Endothelial cell (in vitro differentiated cells): ENCODE measurements at places on chromosomes 7 and 10.

DNA sequence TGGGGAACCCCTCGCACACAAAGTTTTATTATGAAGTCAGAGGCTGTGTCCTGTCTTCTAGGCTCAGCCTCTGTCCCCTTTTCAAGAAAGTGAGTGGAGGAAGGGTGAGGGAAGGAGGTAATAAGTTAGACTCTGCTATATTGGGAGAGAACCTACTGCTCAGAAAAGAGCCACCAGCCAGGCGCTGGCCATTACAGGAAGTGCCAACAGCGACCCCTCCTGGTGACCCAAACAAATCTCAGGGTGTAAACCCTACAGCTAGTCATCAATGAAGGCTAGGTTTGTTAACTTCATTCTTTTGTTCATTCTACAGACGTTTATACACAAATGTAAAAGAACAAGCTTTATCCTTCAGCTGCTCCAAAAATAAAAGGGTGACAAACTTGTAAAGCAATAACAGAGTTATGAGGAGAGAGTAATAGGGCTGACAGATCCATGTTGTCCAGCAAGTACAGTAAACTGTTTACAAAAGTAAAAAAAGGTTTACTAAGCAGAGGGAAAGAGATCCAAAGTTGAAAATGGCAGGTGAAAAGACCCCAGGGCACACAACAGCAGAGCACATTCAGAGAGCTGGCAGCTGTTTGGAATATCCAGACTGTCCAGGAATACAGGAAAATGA, 82.7 kb downstream of the FAM204A start:
- DNase-seq, result peak; percentile 72

GRCh38 chr10:69880301-69881081, 78.8 kb downstream of the COL13A1 start:
- no peak for DNase-seq

GRCh38 chr10:70478191-70479164, at the start of gene PALD1:
Gene PALD1, plus strand, starts transcription at chr10:70478767. Its CDS starts 47,185 bp downstream, at chr10:70525952.
- DNase-seq, result peak; percentile 77

DNA sequence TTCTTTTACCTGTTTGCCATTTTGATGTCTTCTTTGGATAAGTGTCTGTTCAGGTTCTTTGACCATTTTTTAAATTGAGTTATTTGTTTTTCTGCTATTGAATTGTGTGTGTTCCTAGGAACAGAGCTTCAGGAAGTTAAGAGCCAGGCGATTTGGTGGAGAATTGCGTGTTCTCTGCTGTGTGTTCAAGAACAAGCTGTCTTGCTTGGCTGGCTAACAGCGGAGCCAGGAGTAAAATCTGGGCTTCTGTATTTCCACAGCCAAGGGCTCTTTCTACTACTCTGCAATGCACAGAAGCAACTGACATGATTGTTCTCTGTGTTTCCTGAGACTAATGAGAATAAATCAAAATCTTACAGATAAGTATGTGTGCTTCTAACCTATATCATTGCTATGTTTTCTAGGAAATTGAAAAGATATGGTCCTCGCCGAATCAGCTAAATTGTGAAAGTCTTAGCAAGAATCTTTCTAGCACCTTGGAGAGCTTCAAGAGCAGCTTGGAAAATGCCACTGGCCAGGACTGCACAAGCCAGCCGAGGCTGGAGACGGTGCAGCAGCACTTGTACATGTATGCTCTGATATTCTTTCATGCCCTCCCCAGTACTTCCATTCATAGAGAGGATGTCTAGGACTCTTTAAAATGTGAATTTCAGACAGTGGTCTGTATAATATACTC, 124.2 kb downstream of the ABCA13 start:
- DNase-seq, result no peak

DNA sequence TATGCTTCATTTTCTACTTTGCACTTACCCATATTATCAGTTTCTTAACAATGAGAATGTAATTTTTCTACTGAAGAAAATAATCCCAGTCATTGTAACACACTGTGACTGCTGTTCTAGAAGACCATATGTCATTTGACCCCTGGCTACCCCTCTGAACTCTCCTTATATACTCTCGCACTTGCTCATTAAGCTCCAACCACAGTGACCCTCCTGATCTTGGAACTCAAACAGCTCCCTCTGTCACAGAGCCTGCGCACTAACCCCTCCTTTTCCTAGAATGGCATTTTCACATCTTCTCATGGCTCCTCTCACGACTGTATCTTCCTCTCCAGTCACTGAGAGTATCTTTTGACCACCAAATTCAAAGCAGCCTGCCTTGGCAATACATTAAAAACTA, 169.7 kb downstream of the CACNA2D1 start:
- DNase-seq, result no peak

DNA sequence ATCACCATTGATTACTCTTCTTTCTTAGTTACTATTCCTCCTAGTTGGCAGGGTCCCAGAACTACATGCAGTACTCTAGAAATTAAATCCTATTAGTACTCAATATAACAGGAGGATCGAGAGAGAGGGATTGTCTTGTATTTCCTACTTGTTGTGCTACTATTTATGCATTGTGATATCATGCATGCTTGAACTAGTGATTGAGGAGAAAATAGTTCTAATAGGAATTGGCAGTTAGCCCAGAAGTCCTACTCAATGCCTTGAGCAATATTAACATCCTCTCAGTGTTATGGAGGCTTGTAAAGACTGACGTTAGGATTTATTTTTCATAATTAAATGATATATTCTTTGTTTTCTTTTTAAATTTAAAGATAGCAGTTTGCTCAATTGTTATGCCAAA, 67.4 kb downstream of the FOXP2 start:
- no peak for DNase-seq

- DNase-seq, result peak; percentile 69
These were observed 18.7 kb downstream of the ZNF786 start for GRCh38 chr7:149071641-149072437.

GRCh38 chr10:77533146-77533886, 104.3 kb downstream of the KCNMA1 start:
- DNase-seq, result no peak

DNA sequence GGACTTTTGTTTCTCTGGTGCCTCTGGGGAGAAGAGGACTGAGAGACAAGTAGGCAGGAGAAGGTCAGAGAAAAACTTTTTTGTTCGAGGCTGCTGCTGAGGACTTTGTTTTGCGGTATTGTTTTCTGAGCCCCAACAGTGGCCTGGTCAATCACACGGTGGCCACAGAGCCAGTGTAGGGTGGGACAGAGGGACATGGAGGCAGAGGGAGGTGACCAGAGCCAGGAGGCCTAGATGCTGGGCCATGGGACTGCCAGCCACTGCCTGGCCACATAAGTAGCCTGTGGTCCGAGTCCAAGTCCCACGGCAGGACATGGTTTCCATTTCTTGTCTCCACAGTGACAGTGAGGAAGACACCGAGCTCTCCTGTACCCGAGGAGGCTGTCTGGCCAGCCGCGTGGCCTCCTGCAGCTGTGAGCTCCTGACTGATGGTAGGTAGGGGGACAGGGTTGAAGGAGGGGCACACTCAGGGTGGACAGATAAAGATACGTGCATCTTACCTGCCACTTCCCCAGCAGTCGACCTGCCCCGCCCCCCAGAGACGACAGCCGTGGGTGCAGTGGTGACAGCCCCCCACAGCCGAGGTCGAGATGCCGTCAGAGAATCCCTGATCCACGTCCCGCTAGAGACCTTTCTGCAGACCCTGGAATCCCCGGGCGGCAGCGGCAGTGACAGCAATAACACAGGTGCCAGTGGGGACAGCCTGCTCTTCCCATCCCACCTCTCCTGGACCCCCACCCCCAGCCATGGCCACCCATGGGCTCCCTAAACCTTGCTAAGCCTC, 27.5 kb downstream of the SH2B2 start:
- no peak for DNase-seq

DNA sequence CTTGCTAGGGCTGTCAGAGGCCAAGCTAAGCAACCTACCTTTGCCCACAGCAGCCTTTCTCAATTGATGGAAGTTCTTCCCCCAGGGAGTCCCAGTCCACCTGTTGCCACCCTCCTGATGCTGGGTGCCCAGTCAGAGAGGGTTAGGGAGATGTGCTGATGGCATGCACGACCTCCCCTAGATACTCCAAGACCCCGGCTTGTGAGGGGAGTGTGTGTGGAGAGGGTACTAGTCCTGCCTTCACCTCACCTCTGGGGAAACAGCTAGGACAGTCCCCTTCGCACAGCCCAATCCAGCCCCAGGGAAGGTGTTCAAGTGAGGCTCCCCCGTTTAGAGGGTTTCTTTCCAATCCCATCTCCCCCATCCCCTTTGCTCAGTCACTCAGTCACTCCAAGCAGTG, 1.3 kb upstream of the UNC5B start:
- DNase-seq, result no peak

- no peak for DNase-seq
These were observed 329.9 kb upstream of the CELF2 start for GRCh38 chr10:10687751-10688150.

- DNase-seq, result no peak
These were observed 128.5 kb downstream of the BTAF1 start for GRCh38 chr10:92052088-92052487.

- DNase-seq, result peak; percentile 64
These were observed 4.4 kb upstream of the ABHD11 start for GRCh38 chr7:73742753-73743641.

- no peak for DNase-seq
These were observed 6.3 kb downstream of the TMEM176A start for GRCh38 chr7:150806863-150807262.

GRCh38 chr7:40655426-40655825, 520.6 kb downstream of the SUGCT start:
- no peak for DNase-seq

- DNase-seq, result no peak
These were observed 59.6 kb downstream of the PTPRN2 start for GRCh38 chr7:158527915-158528502.

DNA sequence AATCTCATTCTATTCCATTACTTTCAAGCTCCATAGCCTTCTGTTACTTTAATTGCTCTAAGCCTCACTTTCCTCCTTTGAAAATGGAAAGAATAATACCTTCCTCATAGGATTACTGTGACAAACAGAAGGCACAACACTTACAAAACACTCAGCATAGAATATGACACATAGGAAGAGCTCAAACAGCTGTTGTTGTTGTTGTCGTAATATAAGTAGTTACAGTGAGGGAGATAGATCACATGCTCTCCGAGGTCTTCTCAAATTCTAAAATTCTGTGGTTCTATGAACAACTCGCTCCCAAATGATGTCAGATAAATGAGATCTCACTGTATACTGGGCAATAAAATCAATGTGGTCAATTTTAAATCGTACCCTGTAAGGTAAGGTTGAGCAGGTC, 1049.3 kb upstream of the C7orf33 start:
- no peak for DNase-seq

DNA sequence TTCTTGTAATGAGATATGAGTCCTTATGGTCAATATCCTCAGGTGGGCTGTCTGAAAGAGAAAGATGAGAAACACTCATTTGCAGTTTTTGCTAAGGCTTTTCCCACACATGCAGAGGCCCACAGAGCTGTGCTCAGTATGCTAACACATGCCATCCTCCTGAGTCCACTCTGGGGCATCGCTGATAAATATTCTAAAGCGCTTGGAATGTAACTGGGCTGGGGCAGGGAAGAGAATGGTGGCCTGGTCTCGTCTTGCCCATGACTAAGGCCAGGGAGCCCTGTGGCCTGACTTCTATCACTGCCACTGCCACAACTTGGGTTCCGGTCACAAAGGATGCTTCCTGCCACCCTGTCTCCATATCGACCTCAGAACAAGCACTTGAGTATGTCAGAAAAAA, 199.7 kb upstream of the FRMD4A start:
- DNase-seq, result no peak

DNA sequence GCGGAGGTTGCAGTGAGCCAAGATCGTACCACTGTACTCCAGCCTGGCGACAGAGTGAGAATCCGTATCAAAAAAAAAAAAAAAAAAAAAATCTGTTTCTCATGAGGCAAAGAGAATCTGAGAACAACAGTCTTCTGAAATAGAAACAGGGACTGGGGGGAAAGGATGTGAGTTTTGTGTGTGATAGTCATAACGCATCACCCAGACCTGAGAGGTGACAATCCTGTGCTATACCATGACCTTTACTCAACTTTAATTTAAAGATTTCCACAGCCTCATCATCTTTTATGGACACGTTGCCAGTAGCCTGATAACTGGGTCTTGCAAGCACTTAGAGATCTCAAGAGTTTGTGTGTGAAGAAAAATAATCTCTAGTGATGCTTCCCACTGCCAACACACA, 2.3 kb downstream of the ATXN7L1 start:
- no peak for DNase-seq

- no peak for DNase-seq
These were observed 172.4 kb downstream of the LRRC4 start for GRCh38 chr7:127858915-127859189.
